ENCODE measurements at places on chromosomes 13 and 19.
A peak's percentile ranks its signal among the peaks of the same experiment; 100 is the strongest.

DNA sequence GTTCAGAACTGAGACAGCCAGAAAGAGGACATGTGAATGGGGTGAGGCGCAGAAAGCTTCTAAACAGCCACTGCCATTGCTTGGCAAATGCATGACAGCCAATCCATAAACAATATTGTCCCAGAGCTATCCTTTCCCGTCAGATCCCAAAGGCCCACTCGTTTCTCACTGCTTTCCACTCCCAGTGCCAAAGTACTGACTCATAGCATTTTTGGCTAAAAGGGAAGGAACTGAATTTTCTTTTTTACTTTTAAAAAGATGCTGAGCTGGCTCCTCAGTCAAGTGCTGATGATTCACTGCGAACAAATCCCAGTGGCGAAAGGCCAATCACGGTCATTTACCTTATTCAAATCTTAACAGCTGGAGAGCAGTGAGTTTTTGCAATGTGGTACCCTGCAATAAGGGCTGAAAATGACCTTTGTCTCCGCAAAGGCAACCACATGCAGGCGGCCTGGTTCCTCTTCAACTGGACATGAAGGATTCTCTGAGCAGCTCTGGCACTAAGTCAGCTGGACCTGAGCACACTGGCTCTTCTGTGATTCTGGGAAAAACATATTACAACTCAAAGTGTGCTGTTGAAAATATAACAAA lies 151.7 kb downstream of the DCLK1 start:
- no peak for DNase-seq

- DNase-seq = no peak
Measured at GRCh38 chr19:30076751-30077670, 135.0 kb downstream of the URI1 start.

GRCh38 chr13:94014461-94014860 lies 465.0 kb downstream of the DCT start:
- DNase-seq = no peak

GRCh38 chr19:798415-799075 lies 1.3 kb downstream of the PTBP1 start:
- peak; percentile 28 for DNase-seq

GRCh38 chr19:16661480-16662034 lies 618 bp downstream of the TMEM38A start:
- peak; percentile 4 for DNase-seq

GRCh38 chr13:23531446-23531845 lies 38.8 kb upstream of the TNFRSF19 start:
- DNase-seq = no peak

DNA sequence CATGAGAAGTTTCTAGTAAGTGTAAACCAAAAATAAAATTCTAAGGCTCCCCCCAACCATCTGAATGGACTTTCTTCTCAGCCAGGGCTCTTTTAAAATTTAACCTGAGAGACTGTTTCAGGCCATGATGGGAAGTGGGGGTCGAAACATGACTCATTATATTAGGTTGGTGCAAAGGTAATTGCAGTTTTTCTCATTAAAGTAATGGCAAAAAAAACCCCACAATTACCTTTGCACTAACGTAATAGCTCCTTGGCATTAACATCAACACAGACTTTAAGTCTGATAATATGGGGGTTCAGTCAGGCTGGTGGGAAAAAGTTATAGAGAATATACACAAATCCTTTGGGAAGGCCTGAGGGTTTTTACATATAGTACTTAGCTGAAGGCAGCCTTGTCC lies 9.4 kb upstream of the SPART start:
- DNase-seq = no peak

DNA sequence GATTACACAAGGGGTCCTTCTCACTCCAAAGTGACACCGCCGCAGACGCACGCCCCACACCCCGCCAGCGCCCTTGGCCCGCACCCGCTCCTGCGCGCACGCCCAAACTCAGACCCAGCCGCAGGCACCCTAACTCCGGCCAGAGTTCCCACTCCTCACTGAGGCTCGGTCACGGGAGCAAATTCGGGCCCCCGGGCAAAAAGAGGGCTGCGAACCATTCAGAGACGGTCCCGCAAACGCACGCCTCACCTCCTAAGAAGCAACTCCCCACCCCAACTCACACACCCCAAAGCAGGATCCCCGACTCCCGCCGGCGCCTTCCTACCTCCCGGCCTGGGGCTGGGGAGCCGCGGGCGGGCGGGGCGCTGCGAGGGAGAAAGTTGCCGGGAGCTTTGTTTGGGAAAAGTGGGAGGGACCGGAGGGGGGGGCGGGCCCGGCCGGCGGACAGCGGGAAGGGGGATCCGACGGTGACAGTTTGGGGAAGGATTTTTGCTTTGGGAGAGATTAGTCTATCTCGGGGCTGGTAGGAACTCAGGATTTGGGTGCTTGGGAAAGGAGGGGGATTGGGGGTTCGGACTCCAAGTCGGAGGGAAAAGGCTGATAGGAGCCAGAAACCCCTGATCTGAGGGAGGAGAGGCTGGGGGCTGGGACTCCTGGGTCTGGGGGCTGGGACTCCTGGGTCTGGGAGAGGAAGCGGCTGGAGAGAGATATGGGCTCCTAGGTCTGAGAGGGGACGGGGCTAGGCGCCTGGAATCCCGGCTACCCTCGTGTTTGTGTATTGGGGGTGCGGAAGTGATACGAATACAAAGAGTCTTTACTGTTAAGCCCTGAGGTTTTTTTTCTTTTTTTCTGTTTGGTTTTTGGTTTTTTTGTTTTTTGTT lies at the start of gene TEAD2:
Gene TEAD2, minus strand, starts transcription at position 369 of the 881 bp plus-strand sequence. CDS start 2,341 bp downstream, outside the sequence.
- DNase-seq = peak; percentile 16

All from CD4-positive, alpha-beta T cell treated with Interleukin-17A for 4 hours (primary cell).